ENCODE measurements at places on chromosomes 6 and 20.

DNA sequence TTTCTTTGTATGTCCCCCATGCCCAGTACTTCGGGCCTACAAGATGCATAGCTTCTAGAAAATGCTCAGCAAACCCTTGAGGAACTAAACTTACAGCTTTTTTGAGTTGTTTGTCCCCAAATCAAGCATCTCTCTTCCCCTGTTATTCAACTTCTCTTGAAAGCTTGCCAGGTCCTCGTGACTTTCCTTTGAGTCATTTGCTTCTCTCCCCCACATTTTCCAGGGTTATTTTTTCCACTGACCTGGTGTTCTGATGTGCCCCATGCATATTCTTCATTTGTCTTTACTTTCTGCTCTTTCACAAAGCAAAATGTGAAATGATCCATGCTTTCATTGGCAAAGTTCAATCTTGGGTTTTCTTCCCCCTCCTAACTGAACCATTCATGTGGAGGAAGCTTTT, 204.8 kb downstream of the TFAP2A start:
- DNase-seq: no peak

- DNase-seq: no peak
These were observed 167.5 kb downstream of the ZFAND3 start for GRCh38 chr6:37987018-37987417.

- no peak for DNase-seq
These were observed 733.8 kb upstream of the FLRT3 start for GRCh38 chr20:15071085-15071808.

- no peak for DNase-seq
These were observed 18.8 kb upstream of the IER3 start for GRCh38 chr6:30763155-30763617.

DNA sequence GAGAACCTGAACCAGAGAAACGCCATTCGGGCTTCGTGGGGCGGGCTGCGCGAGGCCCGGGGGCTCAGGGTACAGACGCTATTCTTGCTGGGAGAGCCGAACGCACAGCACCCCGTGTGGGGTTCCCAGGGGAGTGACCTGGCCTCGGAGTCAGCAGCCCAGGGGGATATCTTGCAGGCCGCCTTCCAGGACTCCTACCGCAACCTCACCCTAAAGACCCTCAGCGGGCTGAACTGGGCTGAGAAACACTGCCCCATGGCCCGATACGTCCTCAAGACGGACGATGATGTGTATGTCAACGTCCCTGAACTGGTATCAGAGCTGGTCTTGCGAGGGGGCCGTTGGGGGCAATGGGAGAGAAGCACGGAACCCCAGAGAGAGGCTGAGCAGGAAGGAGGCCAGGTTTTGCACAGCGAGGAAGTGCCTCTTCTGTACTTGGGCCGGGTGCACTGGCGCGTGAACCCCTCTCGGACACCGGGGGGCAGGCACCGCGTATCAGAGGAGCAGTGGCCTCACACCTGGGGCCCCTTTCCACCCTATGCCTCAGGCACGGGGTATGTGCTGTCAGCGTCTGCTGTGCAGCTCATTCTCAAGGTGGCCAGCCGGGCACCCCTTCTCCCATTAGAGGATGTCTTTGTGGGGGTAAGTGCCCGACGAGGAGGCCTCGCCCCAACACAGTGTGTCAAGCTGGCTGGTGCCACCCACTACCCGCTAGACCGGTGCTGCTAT, 904 bp downstream of the B3GALT4 start:
- DNase-seq: peak; percentile 53

DNA sequence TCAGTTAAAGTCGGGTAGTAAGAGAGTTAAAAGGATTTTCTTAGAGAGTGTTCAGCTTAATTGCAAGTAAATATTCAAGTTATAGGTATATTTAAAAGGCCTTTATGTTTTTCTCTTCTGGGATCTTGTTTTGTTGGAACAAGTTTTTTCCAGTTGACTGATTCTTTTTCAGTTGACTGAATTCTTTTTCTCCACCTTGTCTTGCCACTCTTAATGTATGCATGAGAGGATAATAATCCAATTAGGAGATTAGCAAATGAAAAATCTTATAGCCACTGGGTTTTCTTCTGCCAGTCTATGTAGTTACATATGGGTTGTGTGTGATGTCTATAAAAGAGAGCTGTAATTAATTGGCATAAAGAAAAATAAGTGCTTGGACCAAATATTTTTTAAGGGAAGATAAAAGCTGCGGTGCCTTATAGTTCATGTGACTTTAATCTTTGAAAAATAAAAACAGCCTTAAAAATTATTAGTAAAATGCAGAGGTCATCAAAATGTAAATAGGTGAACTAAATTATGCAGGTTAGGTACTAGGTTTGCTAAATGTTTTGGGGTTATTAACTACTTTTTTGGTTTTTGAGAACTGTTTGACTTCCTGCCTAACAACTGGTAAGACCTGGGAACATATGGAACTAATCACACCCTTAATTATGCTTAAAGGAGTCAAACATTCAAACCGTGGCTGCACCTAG, 367.2 kb downstream of the HTR1B start:
- no peak for DNase-seq

DNA sequence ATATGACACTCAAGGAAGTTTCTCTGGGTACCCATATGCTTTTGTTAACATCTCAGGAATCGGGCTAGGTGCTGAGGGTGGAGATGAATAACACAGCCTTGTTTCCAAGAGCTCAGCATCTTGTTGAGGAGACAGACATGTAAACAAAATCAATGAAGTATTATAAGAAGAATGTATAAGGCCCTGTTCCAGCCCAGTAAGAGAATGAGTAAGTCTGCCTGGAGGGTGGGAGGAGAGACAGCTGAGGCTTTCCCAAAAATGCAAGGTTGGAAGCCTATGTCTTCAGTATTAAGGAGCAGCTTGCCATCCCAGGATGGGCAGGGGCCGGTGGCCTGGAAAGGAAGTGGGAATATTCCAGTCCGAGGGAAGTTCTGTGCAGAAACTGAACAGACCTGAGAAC, 615.3 kb upstream of the BTBD3 start:
- DNase-seq: no peak

DNA sequence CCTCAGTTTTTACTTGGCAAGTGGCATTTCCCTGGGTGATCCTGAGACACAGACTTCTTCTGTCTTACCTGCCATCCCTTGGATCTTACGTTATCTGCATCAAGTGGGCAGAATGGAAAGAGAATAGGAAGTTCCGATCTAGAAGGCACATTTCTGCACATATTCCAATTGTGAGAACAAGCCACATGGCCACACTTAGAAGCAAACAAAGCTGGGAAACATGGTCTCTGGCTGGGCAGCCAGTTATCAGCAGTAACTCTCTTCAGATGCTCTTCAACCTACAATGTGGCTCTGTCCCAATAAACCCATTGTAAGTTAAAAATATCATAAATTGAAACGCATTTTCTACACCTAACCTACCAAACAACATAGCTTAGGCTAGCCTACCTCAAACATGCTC, 67.3 kb upstream of the CCN6 start:
- no peak for DNase-seq

DNA sequence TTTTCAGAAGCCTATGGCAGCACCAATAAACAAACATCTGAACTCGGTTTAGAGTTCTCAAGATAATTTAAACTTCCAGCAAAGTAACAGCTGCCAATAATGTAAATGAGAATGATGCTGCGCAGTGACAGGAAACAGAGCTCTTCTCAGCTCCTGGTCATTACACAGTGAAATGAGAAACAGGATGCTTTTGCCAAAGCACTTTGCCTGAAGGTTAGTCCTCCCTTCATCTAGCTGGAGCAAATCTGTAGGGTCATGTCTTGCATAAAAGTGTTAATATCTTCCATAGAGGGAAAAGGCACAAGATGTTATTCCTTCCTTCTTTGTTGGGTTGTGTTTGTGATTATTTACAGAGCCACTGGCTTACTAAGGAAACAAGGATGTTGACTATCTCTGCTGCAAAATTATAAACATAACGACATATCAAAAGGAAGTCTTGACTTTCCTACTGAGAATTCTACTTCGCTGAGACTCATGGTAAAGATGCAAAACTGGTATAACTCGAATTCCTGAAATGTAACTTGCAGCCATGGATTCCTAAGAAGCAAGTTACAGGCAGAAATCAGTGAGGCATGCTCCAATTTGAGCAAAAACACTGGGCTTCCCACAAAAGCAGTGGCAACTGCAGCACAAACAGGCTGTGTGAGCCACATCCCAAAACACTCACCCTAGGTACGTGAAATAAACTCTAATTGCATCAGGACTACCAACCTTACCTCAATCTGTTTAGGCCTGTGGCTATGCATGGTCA, 102.5 kb upstream of the BEND6 start:
- DNase-seq: no peak

- DNase-seq: peak; percentile 62
These were observed 76.5 kb upstream of the TMEM170B start for GRCh38 chr6:11460837-11461661.

DNA sequence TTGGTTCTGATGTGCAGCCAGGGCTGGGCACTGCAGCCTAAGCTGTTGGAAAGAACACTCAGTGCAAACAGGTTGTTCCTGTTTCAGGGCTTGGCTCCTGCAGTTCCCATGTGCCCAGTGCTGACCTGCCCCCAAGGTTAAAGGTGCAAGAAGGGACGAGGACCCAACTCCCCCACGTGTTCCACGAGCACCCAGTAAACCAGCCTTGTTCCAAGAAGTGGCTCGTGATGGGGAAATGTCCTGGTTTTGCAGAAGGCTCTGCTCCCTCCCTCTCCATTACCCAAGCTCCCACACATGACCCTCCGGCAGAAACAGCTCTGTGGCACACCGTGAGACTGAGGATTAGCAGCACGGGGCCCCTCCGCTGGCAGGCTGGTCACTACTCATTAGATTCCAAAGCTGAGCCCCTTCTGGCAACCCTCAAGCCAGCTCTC, 9.4 kb downstream of the ACSS1 start:
- DNase-seq: no peak

GRCh38 chr6:135828021-135828420, 23.5 kb upstream of the PDE7B start:
- no peak for DNase-seq

GRCh38 chr6:159067334-159067733, 22.5 kb upstream of the TAGAP start:
- DNase-seq: no peak

DNA sequence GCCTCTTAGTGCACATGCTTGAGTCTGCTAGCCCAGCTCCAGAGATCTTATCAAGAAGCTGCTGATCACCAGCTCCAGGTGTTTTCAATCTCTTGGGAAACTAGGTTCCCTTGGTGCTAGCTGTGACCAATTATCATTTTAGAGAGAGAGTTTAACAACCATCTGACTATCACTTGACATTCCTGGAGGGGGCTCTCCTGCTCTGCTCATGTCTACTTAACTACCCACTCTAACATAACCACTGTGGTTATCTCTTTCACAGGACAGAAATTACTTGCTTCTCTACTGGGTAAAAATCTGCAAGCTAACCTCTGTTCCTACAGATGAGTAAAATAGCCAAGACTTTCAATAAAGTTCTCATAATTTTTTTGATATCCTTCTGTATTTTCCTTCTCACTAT, 823.4 kb upstream of the GJE1 start:
- no peak for DNase-seq

GRCh38 chr6:1348675-1349074, 36.8 kb downstream of the FOXQ1 start:
- no peak for DNase-seq

DNA sequence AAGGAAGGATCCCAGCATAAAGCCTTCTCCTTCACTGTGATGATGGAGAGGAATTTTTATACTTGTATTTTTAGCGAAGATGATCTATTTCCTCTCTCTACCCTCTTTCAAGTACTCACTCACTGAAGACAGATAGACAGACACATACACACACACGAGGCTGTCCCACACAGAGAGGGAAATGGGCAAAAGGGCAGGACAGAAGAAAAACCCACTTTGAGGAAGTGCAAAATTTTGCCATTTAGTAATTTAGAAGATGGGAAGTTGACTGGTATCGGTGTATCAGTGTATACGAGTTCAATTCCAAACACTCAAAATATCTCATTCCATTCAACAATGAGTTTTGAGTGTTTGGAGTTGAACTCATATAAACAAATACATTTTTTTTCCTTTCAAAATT, 30.9 kb downstream of the HEBP2 start:
- no peak for DNase-seq

- DNase-seq: no peak
These were observed 62.2 kb upstream of the PLEKHG1 start for GRCh38 chr6:150537491-150537890.

DNA sequence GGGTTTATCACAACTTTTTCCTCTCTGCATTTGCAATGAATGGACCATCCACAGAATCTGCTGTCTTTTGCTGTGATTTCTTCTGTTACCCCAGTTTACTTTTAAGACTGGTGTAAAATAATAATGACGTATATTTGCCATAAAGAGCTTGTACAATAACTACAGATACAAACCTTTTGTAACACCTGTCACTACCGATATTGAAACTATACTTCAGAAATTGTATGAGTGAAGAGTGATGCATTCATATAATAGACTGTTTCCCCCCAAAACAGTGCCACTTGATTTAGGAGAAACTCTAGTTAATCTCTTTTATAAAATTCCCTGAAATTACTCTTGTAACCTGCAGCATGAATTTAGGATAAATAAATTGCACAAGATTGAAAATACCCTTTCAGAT, 26.4 kb upstream of the PIM1 start:
- DNase-seq: no peak
